ENCODE measurements at places on chromosomes 7 and 10. TPM values are rescaled to one million over a fixed set of nuclear protein-coding genes. Genes with fewer than 3 reads are reported as not detected.

CLCN1 gene
- polyA plus RNA-seq: not detected

STEAP1B gene
- not detected for polyA plus RNA-seq

PNLIPRP2 gene
- polyA plus RNA-seq: not detected

AKR1B15 gene
- not detected for polyA plus RNA-seq

PRKCQ gene
- 74.5 TPM for polyA plus RNA-seq

FXYD4 gene
- polyA plus RNA-seq: not detected

HYAL4 gene
- polyA plus RNA-seq: not detected

GLI3 gene
- polyA plus RNA-seq: not detected

ATOH7 gene
- polyA plus RNA-seq: not detected

TMEM72 gene
- polyA plus RNA-seq: not detected

ZNF479 gene
- polyA plus RNA-seq: not detected

SCART1 gene
- polyA plus RNA-seq: 0.03 TPM

ITIH5 gene
- not detected for polyA plus RNA-seq

GPR15LG gene
- polyA plus RNA-seq: not detected

CCDC3 gene
- polyA plus RNA-seq: not detected

ZNF804B gene
- polyA plus RNA-seq: not detected
